SJSA1 (cell line): ENCODE measurements at places on chromosomes 12 and 14. TPM values are rescaled to one million over a fixed set of nuclear protein-coding genes. Genes with fewer than 3 reads are reported as not detected.
A peak's percentile ranks its signal among the peaks of the same experiment; 100 is the strongest.

DNA sequence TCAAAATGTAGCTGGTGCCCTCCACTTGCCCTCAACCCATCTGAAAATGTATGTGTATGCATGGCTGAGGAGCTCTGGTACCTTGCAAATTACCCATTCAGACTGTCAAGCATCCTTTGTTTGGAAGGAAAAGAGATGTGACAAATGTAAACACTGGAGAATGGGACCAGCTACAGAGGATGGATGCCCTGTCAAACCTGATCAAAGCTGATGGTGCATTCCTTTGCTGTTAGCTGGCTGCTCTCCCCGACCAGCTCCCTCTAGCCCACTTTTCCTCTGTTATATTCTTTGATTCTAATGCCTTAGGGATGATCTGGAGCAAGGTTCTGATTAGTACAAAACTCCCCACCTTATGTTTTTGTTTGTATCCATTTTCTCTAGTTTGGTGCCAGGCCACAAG is 310.3 kb downstream of the C12orf75 start:
- no peak overlapping the region for H3K27ac ChIP-seq
- H3K36me3 ChIP-seq, result no peaks in the 10 kb centered on the region
- no peaks in the 10 kb centered on the region for H3K27me3 ChIP-seq
- no peaks in the 10 kb centered on the region for H3K4me1 ChIP-seq

DNA sequence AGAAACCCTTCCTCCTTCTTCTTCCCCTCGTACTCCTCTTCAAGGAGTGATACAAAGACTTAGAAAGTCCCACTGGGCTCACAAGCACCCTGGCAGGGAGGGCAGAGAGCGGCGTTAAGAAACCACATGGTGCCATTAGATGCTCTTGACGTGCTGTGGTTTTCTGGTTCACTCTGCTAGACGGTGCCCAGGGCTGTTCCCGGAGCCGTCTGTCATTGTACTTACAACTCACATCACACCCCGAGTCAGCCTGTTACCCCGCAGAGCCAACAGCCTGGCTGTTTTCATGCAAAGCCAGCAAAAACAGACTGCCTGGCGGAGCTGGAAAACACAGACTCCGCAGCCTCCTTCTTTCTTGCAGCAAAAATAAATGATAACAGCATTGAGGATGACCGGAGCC is 232.6 kb upstream of the TBX3 start:
- no peak overlapping the region for H3K4me3 ChIP-seq
- no peak overlapping the region for H3K27ac ChIP-seq
- H3K4me1 ChIP-seq, result peaks cover 54% of the 10 kb centered on the region
- DNase-seq, result no peak

The PLA2G1B gene
- not detected in 2 replicates for total RNA-seq

GRCh38 chr14:38175658-38176057 is 32.0 kb upstream of the SSTR1 start:
- DNase-seq, result no peak
- H3K27me3 ChIP-seq, result no peaks in the 10 kb centered on the region
- H3K4me1 ChIP-seq, result no peaks in the 10 kb centered on the region
- no peak overlapping the region for H3K27ac ChIP-seq
- H3K4me3 ChIP-seq, result no peak overlapping the region

DNA sequence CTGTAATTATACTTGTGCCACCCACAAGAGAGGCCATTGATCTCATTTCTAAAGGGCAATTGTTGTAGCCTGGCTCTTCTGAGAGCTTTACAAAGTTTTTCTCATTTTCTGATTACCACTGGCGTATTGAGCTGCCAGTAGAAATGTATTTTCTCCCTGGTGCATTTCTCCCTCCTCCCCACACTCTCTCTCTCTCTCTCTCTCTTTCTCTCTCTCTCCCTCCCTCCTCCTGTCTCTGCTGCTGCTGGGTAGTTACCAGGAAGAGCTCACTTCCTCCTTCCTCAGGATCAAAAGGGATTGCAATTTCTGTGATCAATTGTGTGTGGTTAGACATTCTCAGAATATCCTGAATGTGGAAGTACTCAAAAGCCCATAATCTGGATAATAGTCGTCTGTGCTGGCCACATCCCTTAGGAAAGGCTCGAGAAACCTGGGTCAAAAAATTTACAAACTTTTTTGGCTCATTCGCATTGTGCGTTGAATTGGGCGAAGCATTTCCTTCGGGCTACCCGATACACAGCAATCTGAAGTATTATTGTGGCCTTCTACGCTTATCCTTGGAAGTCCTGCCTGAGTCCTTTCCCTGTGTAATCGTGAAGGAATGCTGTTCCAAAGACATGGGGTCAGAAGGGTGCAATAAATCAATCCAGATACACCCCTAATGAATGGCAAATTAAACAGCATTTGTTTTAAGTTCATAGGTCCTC is 254.8 kb downstream of the MSRB3 start:
- H3K27me3 ChIP-seq, result no peaks in the 10 kb centered on the region
- H3K36me3 ChIP-seq, result no peaks in the 10 kb centered on the region
- peak overlapping the region; percentile 95 for H3K27ac ChIP-seq
- no peak for DNase-seq
- no peak overlapping the region for H3K4me3 ChIP-seq
- H3K4me1 ChIP-seq, result peaks cover 67% of the 10 kb centered on the region

DNA sequence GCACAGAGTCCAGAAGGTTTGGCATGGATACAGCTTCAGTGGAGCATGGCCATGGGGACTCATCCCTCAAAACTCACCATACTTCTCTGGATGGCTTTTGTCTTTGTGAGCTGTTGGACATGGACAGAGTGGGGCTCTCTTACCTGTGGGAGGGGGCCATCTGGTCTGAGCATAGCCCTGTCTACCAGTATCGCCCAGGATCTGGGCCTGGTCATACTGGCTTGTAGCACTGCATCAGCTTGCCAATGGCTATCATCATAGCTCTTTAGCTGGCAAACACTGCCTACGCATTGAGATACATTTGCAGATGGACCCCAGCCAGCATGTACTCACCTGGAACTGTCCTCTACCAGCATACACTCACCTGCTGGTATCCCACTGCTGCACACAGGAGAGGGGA is 975.2 kb upstream of the NOVA1 start:
- H3K36me3 ChIP-seq, result no peaks in the 10 kb centered on the region
- no peaks in the 10 kb centered on the region for H3K4me1 ChIP-seq
- DNase-seq, result no peak
- no peaks in the 10 kb centered on the region for H3K27me3 ChIP-seq

The LRFN5 gene
- not detected in 2 replicates for total RNA-seq
